ENCODE measurements at places on chromosomes 1 and 21.

- DNase-seq, result no peak
Measured at GRCh38 chr1:25148673-25149300, 83.5 kb downstream of the SYF2 start.

GRCh38 chr1:27873671-27874384 lies 1.5 kb downstream of the THEMIS2 start:
- DNase-seq, result no peak

- DNase-seq, result no peak
Measured at GRCh38 chr1:174309490-174309889, 138.3 kb upstream of the GPR52 start.

- no peak for DNase-seq
Measured at GRCh38 chr1:66497910-66498309, 36.0 kb upstream of the SGIP1 start.

DNA sequence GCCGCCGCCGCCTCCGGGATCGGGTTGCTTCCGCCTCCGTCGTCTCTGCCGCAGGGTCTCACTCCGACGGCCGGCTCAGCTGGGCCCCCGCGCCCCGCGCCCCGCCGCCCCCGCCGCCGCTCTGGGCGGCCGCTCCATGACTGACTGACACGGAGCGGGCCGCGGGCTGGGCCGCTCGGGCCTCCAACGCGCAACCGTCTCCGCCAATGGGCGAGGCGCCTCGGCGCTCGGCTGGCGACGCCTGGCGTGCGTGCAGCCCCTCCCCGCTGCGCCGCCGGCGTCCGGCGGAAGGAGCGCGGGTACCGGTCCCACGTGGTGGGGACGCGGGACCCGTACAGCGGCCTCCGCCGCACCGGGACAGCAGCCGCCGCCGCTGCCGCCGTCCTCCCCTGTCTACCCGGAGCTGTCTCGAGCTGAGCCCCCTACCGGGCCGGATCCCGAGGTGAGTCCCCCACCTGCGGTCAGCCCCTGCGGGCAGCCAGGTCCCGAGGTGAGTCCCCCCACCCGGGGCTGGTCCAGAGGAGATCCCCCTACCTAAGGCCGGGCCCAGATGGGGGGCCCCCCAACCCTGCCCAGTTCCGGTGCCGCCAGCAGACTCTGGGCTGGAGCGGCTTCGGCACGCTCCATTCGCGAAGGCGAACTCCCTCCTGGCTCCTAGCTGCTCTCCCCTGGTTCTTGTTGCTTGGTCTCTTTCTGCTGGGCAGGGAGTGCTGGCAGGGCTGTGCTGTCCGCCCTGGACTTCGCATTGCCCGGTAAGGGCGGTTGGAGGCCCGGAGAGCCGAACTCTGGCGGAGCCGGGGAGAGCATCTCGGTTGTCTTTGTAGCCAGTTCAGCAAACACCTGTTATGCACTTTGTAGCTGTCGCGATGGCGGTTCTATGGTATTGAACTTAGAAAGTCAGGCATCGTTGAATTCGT lies at the start of the genes TAF5L and URB2:
TAF5L (minus strand) TSS at position 208 of the 917 bp plus-strand sequence. CDS start 11,640 bp downstream, outside the sequence.
URB2 (plus strand) TSS at position 333 of the 917 bp plus-strand sequence. CDS start 1,387 bp downstream, outside the sequence.
- peak; percentile 46 for DNase-seq

DNA sequence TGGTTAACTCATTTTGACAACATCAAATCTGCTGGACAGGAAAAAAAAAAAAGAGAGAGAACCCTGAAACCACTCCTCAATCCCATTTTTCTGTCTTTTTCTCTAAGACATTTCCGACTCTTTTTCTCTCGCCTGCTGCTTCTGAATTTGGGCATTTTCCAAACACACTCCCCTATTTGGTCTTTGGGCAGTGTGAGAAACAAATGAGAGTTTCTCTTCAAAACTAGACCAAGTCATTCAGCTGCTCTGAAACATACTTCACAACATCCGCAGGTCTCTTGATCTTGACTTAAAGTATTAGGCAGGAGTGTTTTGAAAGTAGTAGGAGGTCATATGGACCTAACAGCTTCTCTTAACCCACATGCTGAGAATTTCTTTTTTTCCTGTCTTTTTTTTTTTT lies 364.8 kb upstream of the ESRRG start:
- DNase-seq, result no peak

DNA sequence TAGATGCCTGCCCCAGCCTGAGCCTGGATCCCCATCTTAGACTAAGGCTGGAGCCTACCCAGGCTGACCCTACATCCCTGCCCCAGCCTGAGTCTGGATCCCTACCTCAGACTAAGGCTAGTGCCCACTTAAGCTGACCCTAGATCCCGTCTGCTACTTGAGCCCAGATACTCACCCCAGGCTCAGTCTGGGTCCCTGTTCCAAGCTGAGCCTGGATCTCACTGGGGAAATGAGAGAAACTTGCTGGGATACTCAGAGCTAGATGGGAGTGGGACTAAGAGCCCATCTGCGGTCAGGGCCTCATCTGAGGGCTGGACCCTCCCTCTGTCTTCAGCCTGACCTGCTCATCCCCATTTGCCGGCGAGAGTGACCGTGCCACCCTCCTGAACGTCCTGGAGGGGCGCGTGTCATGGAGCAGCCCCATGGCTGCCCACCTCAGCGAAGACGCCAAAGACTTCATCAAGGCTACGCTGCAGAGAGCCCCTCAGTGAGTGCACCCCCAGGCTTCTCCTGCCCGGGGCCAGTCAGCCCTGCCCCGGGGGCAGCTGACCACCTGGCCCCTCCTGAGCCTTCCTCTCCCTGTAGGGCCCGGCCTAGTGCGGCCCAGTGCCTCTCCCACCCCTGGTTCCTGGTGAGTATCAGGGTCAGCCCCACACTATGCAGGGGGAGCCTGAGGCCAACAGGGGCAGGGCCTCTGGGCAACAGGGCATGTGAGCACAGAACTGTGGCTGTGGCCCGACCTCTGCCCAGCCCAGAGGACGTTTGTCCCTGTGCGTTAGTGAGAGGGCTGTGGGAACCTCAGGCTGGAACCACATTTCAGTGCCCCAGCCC lies 36.8 kb downstream of the TRIM11 start:
- no peak for DNase-seq

DNA sequence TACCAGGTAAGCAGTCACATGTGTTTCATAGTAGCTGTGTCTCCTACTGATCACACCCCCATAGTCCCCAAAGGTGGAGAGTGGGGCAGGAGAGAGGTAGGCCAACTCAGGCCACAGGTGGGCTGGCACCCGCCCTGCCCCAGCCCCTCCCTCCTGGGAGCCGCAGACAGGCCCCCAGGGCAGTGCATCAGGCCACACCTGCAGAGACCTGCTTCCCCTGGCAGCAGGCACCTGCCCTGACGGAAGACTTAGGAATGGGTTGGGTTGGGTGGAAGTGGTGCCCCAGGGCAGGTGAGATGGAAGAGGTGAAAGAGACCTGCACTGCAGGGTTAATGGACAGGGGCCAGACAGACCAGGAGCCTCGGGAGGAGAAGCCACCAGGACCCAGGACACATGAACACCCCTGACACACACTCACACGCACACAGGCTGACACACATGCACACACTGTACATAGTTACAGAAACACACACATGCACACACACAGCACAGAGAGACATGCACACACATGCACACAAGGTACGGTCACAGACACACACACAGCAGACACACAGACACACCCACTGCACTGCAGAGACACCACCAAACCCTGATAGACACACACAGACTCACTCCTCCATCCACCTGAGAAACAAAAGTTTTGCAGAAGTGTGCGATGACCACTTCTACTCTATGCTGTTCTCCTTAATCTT lies 1.7 kb upstream of the COL18A1 start:
- no peak for DNase-seq

GRCh38 chr1:87219626-87220025 lies 109.1 kb upstream of the LMO4 start:
- DNase-seq, result no peak

DNA sequence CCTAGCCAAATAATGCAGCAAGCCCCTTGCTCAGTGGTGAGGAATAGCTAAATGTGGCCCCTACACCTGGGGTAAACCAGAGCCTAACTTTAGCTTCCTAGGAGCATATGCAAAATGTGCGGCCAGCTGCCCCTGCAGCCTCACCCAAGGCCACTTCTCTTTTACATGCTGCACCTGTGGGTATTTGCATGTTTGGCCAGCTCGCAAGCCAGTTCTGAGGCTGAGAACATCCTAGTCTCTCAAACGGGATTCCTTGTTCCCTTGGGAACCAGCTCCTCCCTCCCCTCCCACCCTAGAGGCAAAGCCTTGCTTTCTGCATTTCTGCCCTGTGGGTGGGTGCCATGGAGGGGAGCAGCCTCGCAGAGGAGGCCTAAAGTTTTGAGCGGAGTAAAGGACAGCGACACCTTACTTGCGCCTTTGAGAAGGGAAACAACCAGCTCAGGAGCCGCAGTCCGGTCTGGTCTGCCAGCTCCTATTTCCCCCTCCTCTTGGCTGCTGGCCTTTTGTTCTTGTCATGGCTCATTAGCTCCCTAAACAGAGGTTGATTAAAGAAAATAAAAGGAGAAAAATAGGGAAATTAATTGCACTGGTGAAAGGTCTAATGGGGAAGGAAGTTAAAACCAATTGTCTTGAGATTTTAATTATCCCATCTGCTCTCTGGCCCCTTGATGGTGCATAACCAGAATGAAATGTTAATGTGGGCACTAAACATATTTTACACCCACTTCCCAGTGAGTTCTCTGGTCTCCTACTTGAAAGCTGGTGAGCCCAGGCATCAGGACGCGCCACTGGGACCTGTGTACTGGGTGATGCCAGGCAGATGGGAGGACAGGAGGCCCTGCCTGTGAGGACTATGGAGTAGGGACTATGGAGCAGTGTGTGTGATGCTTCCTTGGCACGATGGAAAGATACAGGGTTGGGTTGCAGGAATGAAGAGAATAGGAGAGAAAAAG lies 68.7 kb downstream of the TEX35 start:
- no peak for DNase-seq

DNA sequence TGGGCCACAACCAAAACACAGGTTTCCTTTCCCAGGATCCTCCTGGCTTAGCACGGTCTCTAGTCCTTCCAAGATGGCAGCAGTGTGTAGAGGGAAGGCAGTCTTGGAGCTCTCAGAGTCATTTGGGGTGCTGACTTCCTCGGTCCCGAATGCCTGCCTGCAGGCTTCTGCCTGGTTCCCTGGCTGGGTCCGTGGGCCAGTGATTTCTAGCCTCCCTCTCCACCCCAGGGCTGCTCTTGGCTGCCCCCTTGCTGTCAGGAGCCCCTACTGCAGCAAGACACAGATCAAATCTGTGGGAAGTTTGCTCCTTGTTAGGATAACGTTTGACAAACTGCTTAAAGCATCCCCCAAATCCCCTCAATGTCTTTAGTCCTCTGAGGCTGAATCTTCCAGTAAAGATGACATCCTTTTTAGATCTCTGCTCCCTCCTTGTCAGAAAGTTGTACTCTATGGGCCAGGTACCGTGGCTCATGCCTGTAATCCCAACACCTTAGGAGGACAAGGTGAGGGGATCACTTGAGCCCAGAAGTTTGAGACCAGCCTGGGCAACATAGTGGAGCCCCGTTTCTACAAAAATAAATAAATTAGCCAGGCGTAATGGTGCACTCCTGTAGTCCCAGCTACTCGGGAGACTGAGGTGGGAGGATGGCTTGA lies 272.5 kb downstream of the RRAGC start:
- no peak for DNase-seq

DNA sequence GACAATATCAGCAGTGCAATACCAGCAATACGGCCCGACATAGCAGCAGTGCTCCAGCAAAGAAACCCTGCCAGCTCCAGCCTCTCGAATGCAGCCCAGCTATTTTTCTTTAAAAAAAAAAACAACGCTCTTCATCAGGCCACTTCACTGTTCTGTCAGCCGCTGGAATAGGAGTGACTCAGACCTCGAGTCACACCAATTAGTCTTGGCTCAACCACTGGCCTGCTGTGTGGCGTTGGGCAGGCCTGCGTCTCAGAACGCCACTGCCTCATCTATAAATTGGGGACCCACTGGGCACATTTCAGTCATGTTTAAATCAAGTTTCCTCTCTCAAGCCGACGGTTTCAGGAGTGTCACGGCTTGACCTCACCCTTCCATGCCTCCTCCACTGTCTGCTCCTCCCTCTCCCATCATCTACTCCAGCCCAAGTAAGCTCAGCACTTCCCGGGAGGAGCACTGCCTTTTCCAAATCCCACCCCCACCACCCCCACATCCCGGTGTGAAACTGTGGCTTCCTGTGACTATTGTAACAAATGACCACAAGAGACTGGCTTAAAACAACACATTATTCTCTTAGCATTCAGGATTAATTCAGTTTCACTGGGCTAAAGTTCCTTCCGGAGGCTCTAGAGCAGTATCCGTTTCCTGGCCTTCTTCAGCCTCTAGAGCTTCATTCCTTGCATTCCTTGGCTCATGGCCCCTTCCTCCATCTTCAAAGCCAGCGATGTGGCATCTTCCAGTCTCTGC lies 71.9 kb upstream of the EFHD2 start:
- DNase-seq, result peak; percentile 15

- DNase-seq, result no peak
Measured at GRCh38 chr21:33028773-33029384, 3.1 kb downstream of the OLIG2 start.

GRCh38 chr1:6471970-6472368 lies 6.0 kb upstream of the TNFRSF25 start:
- DNase-seq, result no peak

GRCh38 chr1:232380131-232380530 lies 249.8 kb downstream of the SIPA1L2 start:
- no peak for DNase-seq

- DNase-seq, result no peak
Measured at GRCh38 chr1:89732206-89732605, 88.6 kb upstream of the LRRC8D start.

DNA sequence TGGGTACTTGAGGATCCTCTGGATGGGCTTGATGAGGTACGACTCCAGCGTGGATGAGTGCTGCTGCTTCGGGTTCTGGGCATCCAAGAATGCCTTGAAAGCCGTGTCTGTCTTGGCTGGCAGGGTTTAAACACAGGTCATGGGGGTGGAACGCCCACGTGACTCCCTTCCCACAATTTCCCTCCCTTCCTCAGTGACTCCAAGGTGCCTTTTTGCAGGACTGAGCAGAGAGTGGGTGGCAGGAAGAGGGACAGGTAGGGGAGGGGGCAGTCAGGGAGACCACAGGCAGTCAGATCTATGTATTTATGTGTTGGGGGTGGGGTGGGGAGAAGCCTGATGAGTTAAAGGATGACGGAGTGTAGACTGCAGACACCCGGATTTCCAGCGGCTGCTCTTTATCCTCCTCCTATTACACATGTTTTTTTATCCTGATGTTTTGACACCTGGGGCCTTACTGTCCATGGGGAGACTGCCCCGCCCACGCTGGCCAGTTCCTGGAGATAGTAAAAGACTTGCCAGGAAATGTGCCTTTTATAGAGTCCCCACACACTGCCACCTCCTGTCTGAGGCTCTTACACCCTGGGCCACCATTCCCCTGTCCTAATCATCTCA lies 103.2 kb upstream of the KRTAP19-8 start:
- no peak for DNase-seq

GRCh38 chr1:58325866-58326265 lies 220.7 kb downstream of the OMA1 start:
- no peak for DNase-seq

DNA sequence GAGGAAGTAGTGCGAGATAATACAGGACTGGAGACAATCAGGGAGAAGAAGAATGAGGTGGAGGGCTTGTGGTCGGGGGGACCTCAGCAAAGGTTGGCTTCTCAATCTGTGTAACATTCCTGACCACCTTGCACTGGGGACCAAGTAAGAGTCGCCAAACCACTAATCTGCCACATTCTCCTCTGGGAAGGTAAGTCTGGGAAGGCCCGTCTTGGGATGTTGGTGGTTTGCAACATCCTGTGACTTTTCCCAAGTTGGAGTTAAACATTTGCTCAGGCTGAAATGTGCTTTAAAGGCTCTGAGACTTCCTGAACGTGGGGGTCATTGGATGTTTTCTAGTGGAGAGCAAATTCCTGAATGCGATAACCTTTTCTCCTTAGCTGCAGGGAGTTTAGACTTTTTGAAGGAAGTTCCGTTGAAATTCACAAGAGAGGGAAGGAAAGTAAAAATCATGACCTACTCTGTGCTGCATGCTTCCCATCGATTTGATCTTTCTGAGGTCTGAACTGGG lies 325.9 kb downstream of the RPS6KC1 start:
- DNase-seq, result no peak

GRCh38 chr1:117014209-117014608 lies 12.6 kb downstream of the CD101 start:
- DNase-seq, result no peak
